ENCODE measurements at places on chromosomes 2 and 18.

GRCh38 chr2:212264187-212264586 lies 274.4 kb downstream of the ERBB4 start:
- no peak for DNase-seq

GRCh38 chr2:166092889-166093288 lies 34.9 kb downstream of the SCN1A start:
- DNase-seq, result peak; percentile 87

GRCh38 chr18:8962192-8962779 lies 140.2 kb upstream of the NDUFV2 start:
- DNase-seq, result no peak

- no peak for DNase-seq
Observed at GRCh38 chr2:212722046-212722445, 183.4 kb upstream of the ERBB4 start.

- DNase-seq, result peak; percentile 59
Observed at GRCh38 chr2:121128741-121129659, 156.0 kb downstream of the TFCP2L1 start.

Measured in CD14-positive monocyte (primary cell).